ENCODE measurements at places on chromosomes 5 and 9. TPM values are rescaled to one million over a fixed set of nuclear protein-coding genes. Genes with fewer than 3 reads are reported as not detected.

DNA sequence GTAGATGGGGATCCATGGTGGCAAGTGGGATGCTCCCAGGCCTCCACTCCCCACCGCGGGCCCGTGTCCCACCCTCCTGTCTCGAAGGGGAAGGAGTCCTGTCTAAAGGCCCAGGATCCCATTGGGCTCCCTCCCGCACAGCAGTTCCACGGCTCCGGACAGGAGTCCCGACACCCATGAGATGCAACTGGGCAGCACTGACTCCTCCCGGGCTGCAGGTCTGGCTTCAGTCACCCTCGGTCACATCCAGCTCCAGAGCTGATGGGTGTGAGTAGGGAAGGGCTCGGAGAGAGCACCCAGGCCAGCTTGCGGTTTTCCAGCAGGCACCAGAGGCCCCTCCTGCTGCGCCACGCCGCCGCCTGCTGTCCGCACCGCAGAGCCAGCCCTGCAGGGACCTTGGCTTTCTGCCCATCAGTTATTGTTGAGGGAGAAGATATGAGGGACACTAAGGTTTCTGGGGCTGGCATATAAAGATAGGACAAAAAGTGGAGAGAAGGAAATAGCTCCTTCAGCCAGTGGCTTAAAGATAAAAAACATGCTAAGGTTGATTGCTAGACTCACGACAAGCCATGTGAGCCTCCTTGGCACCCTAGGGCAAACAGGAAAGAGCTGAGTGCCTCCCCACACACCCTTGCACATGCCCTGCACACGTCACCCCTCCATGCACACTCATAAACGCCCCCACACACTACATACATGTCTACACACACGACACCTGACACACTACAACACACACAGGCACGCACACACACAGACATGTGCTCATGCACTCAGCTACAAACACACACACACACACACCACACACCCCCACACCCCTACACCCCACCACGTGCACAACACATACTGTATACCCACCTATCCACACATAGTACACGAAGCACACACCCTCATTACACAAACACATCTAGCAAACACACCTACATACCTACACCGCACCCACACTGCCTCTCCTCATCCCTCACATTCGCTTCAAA, 79.0 kb downstream of the AK8 start:
- no peak for DNase-seq

DNA sequence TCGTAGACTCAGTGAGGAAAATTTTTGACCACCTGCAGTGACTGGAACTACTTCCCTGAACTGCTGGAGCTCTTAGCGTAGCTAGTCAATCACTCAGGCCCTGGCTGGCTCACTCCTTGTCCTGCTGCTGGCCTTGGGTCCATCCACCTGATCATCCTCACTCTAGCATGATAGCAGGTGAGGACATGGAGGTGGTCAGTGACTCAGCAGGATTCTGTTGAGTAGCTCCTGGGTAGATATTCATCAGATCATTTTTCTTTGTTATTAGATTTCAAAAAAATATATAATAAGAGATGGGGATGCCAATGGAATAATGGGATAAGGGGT, 25.0 kb upstream of the SEMA4D start:
- no peak for DNase-seq

DNA sequence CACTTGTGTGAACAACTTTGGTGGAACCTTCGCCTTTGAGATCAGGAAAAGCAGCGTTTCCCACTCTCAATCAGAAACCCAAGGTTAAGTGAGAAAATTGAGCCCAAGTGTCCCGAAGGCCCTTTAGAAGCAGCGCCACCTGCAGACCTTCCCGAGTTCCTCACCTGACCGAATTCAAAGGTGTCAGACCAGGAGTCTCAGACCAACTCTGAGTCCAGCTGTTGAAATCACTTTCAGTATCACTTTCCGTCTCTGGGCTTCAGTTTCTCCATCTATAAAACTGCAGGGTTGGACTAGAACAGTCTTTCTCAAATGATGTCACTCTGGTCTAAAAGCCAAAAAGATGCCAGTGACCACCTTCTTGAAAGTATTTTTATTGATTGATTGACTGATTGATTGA, 31.7 kb upstream of the GRHPR start:
- no peak for DNase-seq

GRCh38 chr5:15597804-15598203, 97.8 kb downstream of the FBXL7 start:
- DNase-seq, result no peak

DNA sequence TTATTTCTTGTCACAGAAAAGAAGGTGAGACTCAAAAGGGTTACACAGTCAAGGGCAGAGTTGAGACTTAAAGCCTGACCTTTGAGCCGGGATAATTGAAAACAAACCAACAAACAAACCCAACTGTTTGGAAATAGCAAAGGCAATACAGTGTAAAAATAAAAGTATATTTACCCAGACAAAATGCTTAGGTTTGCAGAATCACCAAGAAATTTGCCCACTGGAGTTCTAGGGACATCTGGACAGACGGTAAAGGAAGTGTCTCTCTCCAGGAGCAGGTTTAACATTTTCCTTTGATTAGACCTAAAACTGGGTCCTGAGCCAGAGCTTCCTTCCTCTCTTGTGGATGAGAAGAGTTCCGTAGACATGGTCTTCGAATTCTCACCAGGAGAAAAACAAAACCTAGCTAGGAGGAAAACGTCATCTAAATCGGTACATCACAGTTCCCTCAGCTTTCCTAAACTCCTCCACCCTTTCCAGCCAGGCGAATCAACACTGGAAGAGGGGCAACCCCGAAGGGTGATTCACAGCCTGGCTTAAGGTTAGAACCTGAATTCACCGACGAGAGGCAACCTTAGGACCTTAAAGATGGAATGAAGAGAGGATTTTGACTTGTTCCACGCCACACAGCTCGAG, 673 bp downstream of the CDC25C start:
- DNase-seq, result no peak

GRCh38 chr9:80066931-80067330, 495.2 kb downstream of the TLE4 start:
- DNase-seq, result no peak

DNA sequence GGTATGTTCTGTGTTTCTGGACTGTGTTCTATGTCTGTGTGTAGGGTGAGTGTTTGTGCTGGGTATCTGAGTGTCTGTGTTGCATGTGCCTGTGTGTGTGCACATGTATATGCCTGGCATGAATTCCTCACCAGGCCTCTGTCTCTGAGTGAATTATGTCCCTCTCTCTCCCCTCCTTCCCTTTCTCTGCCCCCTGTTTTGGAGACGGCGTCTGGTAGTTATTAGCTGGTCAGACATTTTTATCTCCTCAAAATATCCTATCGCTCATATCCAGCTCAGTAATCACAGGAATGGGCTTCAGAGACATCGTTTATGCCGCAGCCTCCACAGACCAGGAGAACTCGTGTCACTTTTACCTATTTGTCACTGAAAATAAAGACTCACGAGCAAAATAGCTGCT, 483.2 kb upstream of the BRINP1 start:
- no peak for DNase-seq

SPINK6 gene
- polyA plus RNA-seq, result not detected

FOXB2 gene
- not detected for polyA plus RNA-seq

NPR3 gene
- polyA plus RNA-seq, result 12.0 TPM

C1QTNF2 gene
- polyA plus RNA-seq, result 21.0 TPM

Data from hindlimb muscle (tissue), 1 donor.